Mucosa of gallbladder (tissue), 1 donor: ENCODE measurements at places on chromosomes 2 and 18. TPM values are rescaled to one million over a fixed set of nuclear protein-coding genes. Genes with fewer than 3 reads are reported as not detected.

TFPI gene
- 45.6 TPM for total RNA-seq

GALR1 gene
- 0.09 TPM for total RNA-seq

CPLX4 gene
- not detected for total RNA-seq

FER1L5 gene
- 1.1 TPM for total RNA-seq

PSD4 gene
- total RNA-seq: 70.3 TPM

MOCOS gene
- 7.5 TPM for total RNA-seq

LAMA3 gene
- total RNA-seq: 25.5 TPM

ASIC4 gene
- not detected for total RNA-seq

TNFRSF11A gene
- 38.9 TPM for total RNA-seq

SLC38A11 gene
- 63.3 TPM for total RNA-seq

SCN1A gene
- total RNA-seq: not detected

NFE2L2 gene
- 102 TPM for total RNA-seq

IL1RN gene
- total RNA-seq: 32.4 TPM

ONECUT2 gene
- 173 TPM for total RNA-seq

SP5 gene
- total RNA-seq: 1.8 TPM

CNRIP1 gene
- total RNA-seq: 21.6 TPM

RAD51AP2 gene
- total RNA-seq: not detected

ASPRV1 gene
- 1.1 TPM for total RNA-seq

GRCh38 chr2:125471963-125472362, 1184.0 kb upstream of the GYPC start:
- DNase-seq: peak; percentile 42

- DNase-seq: no peak
These were observed 111.5 kb upstream of the MGAT5 start for GRCh38 chr2:134142341-134142738.

- DNase-seq: no peak
These were observed 4.9 kb downstream of the TMEM177 start for GRCh38 chr2:119683713-119684443.

DNA sequence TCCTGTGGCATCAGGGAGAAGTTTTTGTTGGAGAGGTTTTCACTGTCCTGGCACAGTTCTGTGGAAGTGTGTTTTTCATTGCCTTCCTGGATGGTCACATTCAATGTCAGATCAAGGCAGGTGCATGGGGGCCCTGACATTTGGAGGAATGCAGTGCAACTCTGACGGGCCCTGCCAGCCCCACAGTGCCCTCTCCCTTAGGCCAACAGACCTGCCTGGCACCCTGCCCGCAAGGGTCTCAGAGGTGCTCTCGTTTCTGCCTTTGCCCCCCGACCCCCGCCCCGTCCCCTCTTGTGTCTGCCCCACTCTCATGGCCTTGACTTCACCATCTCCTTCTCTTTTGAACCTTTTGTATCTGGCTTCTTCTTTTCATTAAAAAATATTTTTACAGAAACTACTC, 257.2 kb upstream of the HDAC4 start:
- DNase-seq: no peak

DNA sequence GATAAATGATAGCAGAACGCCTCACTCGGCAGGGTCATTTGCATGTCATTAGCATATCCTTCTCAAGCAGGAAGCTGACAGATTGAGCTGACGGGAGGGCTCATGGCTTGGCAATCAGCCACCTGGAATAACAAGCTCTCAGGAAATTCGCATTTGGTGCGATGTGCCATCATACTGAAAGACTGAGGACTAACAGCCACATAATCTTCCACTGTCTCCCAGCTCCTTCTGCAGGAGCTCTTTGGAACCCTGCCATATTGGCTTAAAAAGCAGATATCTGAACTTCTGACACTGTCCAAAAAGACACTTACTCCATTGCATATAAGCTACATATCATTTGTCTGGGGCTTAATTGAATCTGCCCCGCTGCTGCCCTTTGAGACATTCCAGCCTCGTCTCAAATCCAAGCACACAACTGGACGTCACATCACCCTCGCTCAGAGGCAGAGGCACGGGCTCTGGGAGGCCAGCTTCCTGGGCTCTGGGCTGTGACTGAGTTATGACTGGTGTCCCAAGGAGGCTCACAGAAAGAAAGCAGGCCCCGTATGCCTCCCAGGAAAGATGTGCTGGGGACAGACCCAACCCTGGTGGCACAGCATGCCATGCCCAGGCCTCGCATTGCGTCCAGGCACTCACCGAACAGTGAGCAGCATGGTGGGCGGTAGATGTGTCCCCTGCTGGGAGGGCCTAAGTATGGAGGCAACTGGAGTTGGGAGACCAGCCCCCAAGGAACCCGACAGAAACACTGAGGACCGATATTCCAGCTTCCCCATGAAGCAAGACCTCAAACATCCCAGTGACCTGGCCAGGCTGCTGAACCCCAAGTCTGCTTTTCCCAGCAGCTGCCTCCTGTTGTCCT, 228.0 kb downstream of the ATAD2B start:
- no peak for DNase-seq

DNA sequence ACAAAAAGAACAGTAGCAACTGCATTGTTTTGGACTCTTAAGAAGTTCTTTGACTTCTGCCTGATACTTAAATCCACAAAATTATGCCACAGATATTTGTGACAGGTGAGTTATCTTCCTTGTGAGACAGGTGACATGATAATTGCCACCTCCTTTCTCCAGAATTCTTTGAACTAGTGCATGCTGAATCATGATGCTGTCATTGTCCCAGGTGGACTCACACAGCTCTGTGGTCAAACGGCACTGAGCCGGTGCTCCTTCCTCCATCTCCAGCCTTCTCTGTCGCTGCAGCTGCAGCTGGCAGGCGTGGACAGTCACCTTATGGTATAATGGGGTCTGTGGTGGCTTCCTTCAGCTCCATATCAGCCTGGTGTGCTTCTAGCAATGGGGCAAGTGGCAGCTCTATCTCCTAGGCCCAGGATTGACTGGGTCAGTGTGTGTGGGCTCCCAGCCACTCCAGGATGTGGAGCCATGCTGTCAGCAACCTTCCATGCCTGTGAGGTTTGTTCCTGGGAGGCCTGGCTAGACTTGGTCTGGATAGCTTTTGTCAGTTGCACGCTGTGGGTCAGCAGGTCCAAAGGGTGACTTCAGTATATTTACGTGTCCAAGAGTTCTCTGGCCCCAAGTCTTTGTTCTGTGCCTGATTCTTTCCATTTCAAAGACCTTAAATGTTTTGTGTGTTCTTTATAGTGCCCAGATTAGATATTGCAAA, 15.7 kb downstream of the ARMC9 start:
- DNase-seq: no peak

DNA sequence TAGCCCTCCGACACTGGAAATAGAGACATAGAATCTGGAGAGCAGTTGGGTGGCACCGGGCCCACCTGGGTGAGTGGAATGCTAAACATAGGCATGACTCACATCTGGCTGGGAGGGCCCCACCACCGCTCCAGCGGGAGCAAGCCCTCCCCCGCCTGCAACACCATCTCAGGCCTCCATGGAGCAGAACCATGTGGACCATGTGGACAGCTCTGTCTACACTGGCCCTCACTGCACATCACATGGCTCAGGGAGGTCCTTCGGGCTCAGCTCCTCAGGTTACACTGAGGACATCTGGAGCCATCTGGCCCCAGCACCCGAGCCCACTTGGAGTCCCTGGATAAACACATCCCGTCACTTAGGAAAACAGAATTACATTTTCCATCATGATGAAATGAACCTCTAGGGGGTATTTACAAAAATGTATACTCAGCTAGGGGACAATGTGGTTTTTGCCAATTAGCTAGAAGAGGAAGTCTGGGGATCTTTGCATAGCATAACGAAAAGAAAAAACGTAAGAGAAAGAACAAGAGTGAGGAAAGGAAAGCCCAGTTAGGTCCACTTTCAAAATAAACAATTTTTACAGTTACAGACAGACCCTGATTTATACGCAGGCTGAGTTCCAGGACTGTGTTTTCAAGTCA, 30.7 kb upstream of the MLPH start:
- peak; percentile 37 for DNase-seq

- no peak for DNase-seq
These were observed 196.0 kb upstream of the HDAC4 start for GRCh38 chr2:239596792-239597191.

DNA sequence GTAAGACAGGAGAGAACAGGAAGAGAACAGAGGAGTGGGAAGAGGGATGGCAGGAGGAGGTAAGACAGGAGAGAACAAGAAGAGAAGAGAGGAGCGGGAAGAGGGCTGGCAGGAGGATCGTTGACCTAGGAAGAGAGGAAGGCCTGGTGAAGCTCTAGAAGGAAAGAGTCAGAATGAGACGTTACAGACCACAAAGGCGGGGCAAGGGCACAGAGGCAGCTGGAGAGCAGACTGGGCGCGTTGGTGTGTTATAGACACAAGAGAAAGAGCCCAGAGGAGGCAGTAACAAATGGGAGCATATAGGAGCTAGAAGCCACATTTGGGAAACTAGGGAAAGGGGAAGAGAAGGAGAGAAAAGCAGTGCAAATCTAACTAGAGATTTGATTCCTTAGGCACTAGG, 26.6 kb downstream of the PTRHD1 start:
- no peak for DNase-seq

DNA sequence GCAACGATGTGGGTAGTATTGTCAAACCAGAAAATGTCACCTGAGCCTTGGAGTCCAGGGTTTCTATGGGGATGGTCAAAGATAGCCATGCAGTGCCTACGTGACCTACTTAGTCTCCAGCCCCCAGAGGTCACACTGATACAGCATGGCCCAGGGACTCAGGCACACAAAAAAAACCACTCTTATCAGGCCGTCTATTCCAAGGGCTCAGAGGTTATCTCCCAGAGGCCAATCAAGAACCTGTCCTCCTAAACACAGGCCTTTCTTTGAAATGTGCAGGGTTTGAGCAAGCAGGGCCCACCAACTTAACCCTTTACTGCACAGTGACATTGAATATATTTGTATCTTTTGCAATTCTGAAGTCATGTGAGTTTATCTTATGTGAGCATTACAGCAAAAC, 82.7 kb downstream of the MRO start:
- DNase-seq: no peak

- DNase-seq: no peak
These were observed 98.2 kb upstream of the SETBP1 start for GRCh38 chr18:44582456-44582855.

GRCh38 chr2:33317369-33318007, 159.0 kb upstream of the RASGRP3 start:
- DNase-seq: no peak

GRCh38 chr2:170369894-170370293, 191.9 kb downstream of the MYO3B start:
- DNase-seq: no peak

DNA sequence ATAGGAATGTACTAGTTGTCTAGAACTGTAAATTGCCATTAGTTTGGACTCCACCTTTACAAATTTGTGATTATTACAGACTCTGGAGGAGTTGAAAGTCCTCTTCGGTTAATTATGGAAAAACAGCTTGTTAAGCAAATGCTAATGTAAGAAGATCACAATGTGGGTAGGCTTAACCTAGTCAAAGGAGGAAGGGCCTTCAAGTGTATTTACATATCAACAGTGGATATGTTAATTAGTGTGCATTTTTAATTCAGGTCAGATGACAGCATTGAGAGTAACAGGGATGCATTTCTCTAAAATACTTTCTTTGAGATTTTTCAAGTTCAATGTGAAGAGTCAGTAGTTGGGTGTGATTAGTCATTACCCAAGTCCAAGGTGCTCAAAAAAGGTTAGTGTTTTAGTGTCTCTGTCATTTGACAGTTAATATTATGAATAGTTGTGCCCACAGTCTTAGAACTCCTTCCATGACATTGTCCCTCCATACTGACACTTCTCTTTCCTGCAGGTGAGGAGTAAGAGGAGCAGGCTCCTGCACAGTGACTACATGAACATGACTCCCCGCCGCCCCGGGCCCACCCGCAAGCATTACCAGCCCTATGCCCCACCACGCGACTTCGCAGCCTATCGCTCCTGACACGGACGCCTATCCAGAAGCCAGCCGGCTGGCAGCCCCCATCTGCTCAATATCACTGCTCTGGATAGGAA, 28.0 kb downstream of the CD28 start:
- DNase-seq: no peak

GRCh38 chr2:176582990-176583481, 313.8 kb downstream of the MTX2 start:
- no peak for DNase-seq

- DNase-seq: no peak
These were observed 22.1 kb downstream of the SRD5A2 start for GRCh38 chr2:31558401-31559295.

DNA sequence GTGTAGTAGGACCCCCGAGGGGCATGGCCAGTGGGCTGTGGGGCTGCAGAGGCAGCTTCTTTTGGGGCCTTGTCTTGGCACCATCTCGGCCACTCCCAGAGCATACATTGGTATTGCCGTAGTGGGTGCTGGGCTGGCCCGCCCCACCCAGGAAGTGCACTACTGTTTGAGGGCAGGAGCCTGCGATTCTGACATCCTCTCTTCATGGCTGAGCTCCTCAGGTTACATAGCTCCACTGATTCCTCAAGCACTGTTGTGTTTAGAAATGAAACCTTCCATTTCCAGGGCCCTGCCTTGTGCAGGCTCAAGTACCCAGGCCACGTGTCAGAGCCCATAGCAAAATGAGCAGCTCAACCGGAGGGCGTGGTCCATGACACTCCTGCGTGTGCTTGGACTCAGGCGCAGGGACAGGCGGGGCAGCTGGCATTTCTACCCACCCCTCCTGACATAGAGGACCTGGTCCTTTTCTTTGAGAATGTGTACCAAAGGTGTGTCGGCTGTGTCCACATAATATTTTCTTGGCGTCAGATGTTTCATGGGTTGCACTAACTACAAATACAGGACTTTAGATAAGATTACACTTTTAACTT, 67.9 kb downstream of the DGKD start:
- peak; percentile 85 for DNase-seq

DNA sequence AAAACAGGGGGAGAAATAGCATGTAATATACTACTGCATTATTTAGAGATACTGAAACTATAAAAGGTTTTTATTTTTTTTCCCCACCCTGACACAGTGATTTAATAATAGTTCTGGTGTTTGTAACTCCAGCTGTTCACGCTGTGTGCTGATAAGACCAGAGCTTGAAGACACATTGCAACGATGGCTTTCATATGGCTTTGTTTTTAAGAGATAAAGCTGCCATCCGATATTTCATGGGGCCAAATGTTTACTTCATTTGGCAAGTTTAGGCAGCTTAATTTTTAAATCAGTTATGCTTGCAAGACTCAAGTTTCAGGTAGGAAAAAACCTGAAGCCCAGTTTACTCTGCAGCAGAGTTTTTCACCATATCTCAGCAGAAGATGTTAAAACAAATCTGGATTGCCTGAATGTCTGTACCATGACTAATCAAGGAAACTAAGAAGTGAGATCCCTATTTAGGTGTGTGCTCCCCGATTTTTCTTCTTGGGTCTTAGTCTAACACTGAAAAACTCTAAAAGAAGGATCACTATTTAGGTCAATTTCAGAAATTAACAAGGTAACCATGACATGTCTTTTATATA, 508.6 kb downstream of the PARD3B start:
- no peak for DNase-seq

GRCh38 chr2:107028661-107029060, 142.7 kb upstream of the ST6GAL2 start:
- DNase-seq: no peak

GRCh38 chr2:239305222-239305575, 95.6 kb downstream of the HDAC4 start:
- DNase-seq: no peak
